Activated CD4-positive, alpha-beta T cell treated with anti-CD3 and anti-CD28 coated beads, Interleukin-10, Interleukin-2, amounts not matched to agents 100 ng/mL and 50 ng/mL, durations not matched to agents 16 hours and 8 hours (primary cell): ENCODE measurements at places on chromosomes 13 and 19.

GRCh38 chr13:24220086-24220703, 59.7 kb downstream of the SPATA13 start:
- peak; percentile 88 for DNase-seq

DNA sequence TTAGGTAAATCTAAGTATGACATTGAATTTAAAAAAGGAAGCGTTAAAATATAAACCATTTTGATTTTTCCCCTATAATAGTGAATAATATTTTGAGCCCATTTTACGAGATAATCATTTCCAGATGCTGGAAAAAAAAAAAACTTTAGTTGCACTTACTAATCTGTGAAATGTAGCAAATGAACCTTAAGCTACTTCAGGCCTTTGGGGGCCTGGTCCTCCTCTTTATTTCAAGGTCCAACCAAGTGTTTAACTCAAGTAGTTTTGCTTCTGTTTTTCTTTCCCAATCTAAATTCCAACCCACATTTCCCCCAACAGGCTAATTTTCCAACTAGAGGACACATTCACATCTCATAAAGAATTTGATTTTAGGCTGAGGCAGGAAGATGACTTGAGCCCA, 101.2 kb downstream of the TNFRSF19 start:
- no peak for DNase-seq

- DNase-seq: no peak
Measured at GRCh38 chr13:27104606-27105005, 67.0 kb downstream of the USP12 start.

GRCh38 chr13:100962585-100962984, 288.0 kb upstream of the TMTC4 start:
- no peak for DNase-seq

DNA sequence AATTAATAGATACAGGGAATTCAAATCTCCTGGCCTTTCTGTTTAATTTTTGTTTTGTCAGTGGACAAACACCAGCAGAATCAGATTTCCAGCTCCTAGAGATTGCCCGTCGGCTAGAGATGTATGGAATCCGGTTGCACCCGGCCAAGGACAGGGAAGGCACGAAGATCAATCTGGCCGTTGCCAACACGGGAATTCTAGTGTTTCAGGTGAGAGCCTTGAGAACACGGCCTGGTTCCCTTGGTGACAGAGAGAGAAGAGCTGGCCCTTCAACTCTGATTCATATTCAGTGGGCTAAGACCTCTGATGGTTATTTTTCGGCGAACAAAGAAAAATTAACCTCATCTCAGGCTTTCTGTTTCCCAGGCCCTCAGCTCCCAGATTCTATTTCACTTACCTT, 191.3 kb downstream of the STK24 start:
- no peak for DNase-seq

GRCh38 chr13:74259641-74260040, 125.4 kb upstream of the KLF12 start:
- DNase-seq: no peak

GRCh38 chr19:13089139-13089856, 13.4 kb downstream of the LYL1 start:
- no peak for DNase-seq

DNA sequence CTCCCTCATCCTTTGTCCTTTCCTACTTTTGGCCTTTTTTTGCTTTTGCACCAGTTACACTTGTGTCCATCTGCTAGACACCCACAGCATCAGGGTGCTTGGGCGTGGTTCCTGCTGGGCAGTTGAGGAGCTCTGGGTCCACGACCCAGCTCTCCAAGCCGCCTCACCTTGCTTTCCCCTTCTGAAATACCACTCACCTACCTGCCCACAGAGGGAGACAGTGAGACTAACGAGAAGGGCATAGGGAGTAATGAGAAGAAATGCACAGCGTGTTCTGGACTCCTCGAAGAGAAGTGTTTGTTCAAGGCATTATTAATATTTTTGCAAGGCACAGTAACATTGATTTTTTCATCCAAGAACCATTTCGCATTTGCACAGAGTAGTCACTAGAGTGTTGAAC, 92.9 kb downstream of the DNAJC15 start:
- DNase-seq: no peak

DNA sequence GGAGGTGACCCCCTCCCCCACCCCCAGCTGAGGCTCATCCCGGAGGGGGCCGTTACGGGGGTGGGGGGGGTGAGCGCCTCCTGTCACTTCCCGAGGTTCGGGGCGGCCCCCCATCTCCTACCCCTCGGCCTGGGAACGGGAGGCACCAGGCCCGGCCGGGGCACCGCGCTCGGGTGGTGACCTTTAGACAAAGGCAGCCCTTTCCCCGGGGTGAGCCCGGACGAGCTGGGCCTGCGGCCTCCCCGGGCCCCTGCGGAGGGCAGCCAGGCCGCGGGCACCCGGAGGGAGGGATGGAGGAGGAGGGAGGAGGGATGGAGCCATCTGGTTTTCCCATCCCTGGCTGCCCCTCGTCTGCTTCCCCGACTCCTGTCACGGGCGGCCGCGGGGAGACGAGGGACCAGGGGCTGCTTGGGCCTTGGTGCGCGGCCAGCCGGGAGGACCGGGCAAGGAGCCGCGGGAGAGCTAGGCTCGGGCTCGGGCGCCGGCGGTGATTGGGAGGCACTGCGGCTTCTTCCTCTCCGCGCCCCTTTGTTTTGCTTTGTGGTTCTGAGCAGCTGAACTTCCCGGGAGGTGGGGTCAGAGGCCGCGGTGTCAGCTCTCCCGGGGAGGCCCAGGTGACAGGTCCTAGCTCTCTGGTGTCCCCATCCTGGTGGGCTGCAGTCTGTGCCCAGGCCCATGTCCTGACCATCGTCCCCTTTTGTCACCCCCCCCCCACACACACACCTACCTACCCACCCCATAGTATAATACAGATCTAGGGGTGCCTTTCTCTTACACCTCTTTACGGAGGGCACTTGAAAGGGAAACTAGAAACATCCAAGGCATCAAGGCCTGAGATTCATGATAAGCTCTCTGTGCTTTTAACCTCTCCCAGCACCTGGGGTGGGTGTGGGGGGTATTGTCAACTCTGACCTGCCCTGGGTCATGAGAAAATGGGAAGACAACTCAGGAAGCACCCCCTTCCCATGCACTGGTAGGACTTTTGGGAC, 1.3 kb downstream of the BICRA start:
- DNase-seq: peak; percentile 55

DNA sequence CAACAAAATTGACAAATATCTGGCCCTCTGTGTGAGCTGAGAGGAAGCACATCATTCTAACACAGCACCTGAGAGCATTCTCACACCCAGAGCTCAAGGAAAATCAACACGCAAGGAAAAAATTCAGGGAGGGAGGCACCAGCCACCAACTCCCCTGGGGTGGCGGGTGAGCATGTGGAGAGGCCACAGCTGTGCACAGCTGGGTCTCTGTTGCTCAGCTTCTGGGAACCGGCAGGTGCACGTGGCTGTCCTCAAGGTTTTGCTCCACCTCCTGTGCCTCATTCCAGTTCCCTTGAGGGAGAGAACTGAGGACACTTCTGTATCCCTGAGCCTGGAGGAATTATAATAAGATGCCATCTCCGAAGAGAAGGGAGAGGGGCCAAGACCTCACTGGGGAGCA, 134.0 kb downstream of the USP12 start:
- no peak for DNase-seq

DNA sequence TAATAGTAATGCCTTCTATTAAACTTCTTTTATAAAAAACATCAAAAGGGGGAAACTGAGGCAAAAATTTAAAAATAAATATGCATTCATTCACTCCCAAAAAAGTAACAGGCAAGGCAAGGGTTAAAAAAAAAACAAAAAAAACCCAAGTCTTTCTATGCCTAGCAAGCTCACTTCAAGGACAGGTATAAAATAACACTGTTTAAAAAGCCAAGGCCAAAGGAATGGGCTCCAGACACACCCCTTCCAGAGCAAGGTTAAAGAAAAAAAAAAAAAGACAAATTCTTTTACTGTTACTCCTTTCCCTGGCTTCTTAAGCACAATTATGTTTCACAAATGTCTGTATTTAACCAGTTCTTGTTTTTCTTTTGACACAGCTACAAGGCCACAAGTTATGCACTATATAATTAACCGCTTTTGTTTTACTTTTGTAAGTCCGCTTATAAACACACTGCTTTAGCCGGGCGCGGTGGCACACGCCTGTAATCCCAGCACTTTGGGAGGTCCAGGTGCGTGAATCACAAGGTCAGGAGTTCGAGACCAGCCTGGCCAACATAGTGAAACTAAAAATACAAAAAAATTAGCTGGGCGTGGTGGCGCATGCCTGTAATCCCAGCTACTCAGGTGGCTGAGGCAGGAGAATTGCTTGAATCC, 3.6 kb downstream of the SIGLEC11 start:
- DNase-seq: no peak

GRCh38 chr13:46552889-46553520, at the start of gene LRCH1:
TSS of gene LRCH1 (plus strand) at chr13:46553170. CDS start at chr13:46553397, 227 bp downstream.
- peak; percentile 92 for DNase-seq

- DNase-seq: no peak
Measured at GRCh38 chr19:8321986-8322637, 816 bp downstream of the RPS28 start.

DNA sequence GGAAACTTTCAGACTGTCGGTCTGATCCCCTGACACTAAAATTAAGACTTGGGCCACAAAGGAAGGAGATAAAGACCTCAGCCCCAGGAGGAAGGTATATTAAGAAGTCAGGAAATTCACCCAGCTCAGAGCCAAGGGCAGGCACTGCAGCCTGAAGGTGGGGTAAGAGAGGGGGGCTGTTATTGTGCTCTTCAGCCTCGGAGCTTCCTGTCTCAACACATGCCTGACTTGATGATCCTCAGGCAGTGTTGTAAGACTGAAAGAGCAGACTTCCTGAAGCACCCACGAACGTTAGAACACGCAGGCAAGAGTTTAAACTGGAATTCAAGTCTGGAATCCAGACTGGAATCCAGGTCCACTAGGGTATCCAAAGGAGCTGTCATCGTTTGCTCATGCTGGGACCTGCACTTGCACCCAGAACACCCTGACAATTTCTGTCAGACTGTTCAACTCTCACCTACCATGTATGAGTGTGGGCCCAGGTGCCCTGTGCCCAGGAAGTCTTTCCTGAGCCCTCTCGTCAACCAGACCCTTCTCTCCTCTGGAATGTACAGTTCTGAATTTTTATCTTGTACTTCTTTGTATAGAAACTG, 10.7 kb upstream of the FLT1 start:
- no peak for DNase-seq

GRCh38 chr13:110216398-110217041, 90.4 kb downstream of the COL4A1 start:
- no peak for DNase-seq

GRCh38 chr19:40141551-40141950, 49.7 kb upstream of the MAP3K10 start:
- no peak for DNase-seq

GRCh38 chr19:32345261-32346207, at the start of gene ZNF507:
TSS of gene ZNF507 (plus strand) at chr19:32345610. CDS start at chr19:32352831, 7,221 bp downstream.
- peak; percentile 92 for DNase-seq

DNA sequence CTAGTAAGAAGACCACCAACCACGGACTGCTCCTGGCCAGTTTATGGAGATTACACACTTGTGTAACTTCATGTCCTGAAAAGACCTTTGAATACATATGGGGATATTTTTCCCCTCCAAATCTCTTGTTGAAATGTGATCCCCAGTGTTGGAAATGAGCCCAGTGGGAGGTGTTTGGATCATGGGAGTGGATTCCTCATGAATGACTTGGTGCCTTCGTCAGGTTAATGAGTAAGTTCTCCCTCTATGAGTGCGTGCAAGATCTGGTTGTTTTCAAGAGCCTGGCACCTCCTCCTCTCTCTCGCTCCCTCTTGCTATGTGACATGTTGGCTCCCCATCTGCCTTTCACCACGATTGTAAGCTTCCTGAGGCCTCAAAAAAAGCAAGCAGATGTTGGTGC, 769.0 kb upstream of the SLITRK1 start:
- DNase-seq: no peak

DNA sequence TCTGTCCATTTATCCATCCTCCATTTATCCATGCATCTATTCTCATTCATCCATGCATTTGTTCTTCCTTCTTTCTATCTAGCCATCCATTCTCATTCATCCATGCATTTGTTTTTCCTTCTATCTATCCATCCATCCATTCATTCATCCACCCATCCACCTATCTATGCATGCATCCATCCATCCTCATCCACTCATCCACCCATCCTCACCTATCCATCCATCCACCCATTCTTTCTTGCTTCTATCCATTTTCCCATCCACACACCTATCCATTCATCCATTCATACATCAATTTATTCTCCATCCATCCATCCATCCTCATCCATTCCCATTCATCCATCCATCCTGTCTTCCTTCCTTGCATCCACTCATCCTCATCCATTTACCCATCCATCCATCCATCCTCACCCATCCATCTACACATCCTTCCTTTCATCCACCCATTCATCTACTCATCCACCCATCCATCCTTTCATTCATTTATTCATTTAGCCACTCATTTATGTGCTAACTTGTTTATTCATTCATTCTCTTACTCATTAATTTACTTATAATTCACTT, 20.3 kb downstream of the ACTL9 start:
- no peak for DNase-seq

GRCh38 chr19:15859187-15859586, 38.7 kb downstream of the CYP4F2 start:
- DNase-seq: no peak

DNA sequence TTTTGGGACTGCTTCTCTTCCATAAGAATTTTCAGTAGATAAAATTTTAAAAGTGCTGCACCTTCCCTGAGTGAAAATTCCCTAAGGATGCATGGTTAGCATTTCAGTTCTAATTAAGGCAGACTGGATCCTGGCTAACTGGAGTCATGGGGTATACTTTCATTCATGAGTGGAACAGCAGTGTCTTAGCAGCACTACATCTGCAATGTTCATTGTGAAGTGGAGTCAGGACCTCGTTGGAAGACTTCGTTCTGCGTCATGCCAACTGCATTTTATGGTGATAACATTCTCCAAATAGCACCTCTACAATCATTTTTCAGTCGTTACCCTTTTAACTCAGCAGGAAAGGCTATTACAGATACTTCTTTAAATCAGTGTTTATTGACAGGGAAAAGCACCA, 25.5 kb downstream of the PHF11 start:
- no peak for DNase-seq

- DNase-seq: peak; percentile 45
Measured at GRCh38 chr19:14580623-14581237, 2.2 kb upstream of the CLEC17A start.

- no peak for DNase-seq
Measured at GRCh38 chr19:18386543-18387271, 749 bp downstream of the GDF15 start.
